Uterus (tissue), 4 donors: ENCODE measurements at places on chromosomes 3 and 15. TPM values are rescaled to one million over a fixed set of nuclear protein-coding genes. Genes with fewer than 3 reads are reported as not detected.
A peak's percentile ranks its signal among the peaks of the same experiment; 100 is the strongest.

- no peaks in the 10 kb centered on the region for H3K27me3 ChIP-seq
- no peaks in the 10 kb centered on the region for H3K36me3 ChIP-seq
- H3K4me1 ChIP-seq: no peaks in the 10 kb centered on the region
Measured at GRCh38 chr3:122928396-122929187, 99.0 kb downstream of the SEMA5B start.

GRCh38 chr15:85475317-85475701 is 94.9 kb downstream of the AKAP13 start:
- H3K36me3 ChIP-seq: no peaks in the 10 kb centered on the region
- H3K4me3 ChIP-seq: no peak overlapping the region
- no peak for DNase-seq
- no peak overlapping the region for H3K27ac ChIP-seq
- H3K4me1 ChIP-seq: peaks cover 11% of the 10 kb centered on the region
- H3K27me3 ChIP-seq: no peaks in the 10 kb centered on the region

GRCh38 chr3:79314962-79315361 is 452.8 kb downstream of the ROBO1 start:
- H3K27ac ChIP-seq: no peak overlapping the region
- H3K4me1 ChIP-seq: no peaks in the 10 kb centered on the region
- H3K36me3 ChIP-seq: no peaks in the 10 kb centered on the region
- H3K27me3 ChIP-seq: no peaks in the 10 kb centered on the region

DNA sequence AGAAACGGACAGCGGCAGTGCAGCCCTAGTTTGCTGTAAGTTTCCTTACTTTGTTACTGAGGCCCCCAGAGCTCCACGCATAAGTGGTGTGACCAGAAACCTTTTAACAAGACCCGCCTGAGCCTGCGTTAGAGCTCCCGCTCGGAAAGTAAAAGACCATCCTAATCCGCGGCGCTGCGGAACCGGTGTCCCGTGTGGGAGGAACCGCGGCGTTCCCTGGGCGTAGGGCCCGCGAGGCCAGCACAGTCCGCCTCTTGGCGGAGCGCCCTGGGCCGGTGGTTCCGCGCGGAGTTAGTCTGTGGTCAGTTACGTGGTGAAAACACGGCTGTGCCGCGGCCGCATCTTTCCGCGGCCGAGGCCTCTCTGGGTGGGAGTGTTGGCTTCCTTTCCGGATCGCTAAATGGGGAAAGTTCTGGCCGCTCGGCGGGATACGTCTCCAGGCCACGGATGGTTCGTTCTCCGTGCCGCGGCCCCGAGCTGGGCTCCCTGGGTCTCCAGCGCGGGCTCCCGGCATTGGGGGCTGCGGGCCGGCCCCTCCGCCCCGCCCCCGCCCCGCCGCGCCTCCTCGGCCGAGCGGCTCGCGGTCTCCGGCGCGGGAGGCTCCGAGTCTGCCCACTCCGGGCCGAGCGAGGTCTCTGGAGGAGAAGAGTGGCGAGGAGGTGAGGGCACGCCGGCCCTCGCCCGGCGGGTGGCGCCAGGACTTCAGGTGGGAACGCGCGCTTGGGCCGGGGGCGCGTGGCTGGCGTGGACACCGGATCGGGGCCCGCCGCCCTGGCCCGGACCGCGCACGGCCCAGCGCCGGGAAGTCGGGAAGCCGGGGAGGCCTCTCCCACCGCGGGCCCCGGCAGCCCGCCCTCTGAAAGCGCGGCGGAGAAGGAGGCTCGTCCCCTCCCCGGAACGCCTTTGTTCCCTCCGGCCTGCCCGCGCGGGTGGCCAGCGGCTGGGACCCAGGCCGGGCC is 754 bp downstream of the B3GNT5 start:
- DNase-seq: peak; percentile 83
- H3K36me3 ChIP-seq: no peaks in the 10 kb centered on the region
- H3K4me1 ChIP-seq: no peaks in the 10 kb centered on the region
- H3K27ac ChIP-seq: peak overlapping the region; percentile 84
- H3K27me3 ChIP-seq: no peaks in the 10 kb centered on the region

- no peaks in the 10 kb centered on the region for H3K27me3 ChIP-seq
- no peak overlapping the region for H3K27ac ChIP-seq
- no peaks in the 10 kb centered on the region for H3K4me1 ChIP-seq
- no peak for DNase-seq
- no peaks in the 10 kb centered on the region for H3K36me3 ChIP-seq
Measured at GRCh38 chr15:67017311-67017710, 48.1 kb upstream of the SMAD3 start.

- no peaks in the 10 kb centered on the region for H3K4me1 ChIP-seq
- no peak for DNase-seq
- no peaks in the 10 kb centered on the region for H3K36me3 ChIP-seq
- no peak overlapping the region for H3K4me3 ChIP-seq
- no peaks in the 10 kb centered on the region for H3K27me3 ChIP-seq
Measured at GRCh38 chr3:55687526-55687925, 200.4 kb upstream of the WNT5A start.

DNA sequence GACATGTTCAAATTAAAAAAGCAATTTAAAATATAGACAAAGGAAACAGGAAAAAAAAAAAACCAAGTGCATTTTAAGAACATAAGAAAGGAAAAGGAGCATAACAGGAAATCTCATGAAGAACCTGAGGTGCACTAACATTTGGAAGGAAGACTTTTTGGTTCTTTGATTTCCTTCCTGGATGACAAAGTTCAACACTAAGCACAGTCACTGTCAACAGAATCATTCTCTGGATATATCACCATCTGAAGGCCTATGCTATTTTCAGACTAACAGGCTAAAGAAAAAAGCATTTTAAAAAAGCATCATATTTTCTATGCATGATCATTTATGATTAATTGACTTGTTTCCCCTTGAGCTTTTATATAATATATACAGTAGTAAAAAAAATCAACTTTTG is 349.6 kb downstream of the PLCL2 start:
- no peaks in the 10 kb centered on the region for H3K4me1 ChIP-seq
- H3K27ac ChIP-seq: no peak overlapping the region
- H3K27me3 ChIP-seq: no peaks in the 10 kb centered on the region
- H3K4me3 ChIP-seq: no peak overlapping the region

- no peak overlapping the region for H3K4me3 ChIP-seq
- H3K27ac ChIP-seq: no peak overlapping the region
- no peaks in the 10 kb centered on the region for H3K27me3 ChIP-seq
Measured at GRCh38 chr15:81723113-81723651, 322.6 kb downstream of the MEX3B start.

The SLC28A1 gene
- total RNA-seq: 0.43 TPM
